ENCODE measurements at places on chromosomes 12 and 14.

DNA sequence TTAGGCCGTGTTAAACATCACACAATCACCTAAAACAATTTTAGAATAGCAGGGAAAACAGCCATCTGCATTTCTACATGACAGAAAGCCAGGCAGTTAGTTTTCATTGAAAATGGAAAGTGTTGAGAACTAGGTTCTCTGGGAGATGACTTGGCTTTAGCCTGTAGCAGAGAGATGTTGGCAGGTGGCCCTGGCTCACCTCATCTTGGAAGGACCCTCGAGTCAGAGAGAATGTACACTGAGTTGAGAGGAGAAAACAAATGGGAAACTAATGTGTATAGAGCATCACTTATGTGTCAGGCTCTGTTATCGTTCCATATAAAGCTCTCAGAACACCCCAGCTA lies 51.9 kb downstream of the SUSD6 start:
- peak; percentile 22 for DNase-seq

DNA sequence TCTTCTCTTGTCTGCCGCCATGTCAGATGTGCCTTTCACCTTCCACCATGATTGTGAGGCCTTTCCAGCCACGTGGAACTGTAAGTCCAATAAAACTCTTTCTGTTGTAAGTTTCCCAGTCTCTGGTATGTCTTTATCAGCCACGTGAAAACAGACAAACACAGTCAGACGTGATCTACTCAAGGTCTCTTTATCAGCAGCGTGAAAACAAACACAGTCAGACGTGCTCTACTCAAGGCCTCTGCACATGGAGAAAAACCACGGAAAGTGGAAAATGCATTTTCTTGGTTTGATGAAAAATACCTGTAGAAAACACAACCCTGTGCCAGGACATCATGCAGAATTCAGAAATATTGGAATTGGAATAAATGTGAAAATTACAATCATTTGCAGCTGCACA lies 1115.7 kb downstream of the TMEM121 start:
- DNase-seq: no peak

DNA sequence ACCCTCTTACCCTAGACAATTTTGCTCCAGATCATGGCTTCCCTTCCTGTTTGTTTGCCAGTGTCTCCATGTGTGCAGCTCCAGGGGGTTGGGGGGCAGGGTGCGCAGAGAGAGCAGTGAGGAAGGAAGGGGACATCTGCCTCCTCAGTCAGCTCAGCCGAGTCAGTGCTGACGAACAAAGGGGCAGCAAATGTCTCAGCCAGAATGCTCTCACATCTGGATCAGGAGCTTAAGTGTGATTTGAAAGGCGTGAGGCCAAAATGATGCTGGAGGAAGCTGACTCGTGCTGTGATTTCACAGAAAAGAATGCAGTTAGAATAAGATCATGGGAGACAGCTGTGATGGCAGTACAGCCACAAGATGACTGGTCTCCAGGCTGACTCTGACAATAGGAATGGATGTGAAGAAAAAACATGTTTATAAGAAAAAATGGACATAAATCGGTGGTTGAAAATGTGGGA lies 27.1 kb upstream of the CDK17 start:
- peak; percentile 97 for DNase-seq

GRCh38 chr14:81311778-81312177 lies 88.3 kb downstream of the STON2 start:
- DNase-seq: no peak

DNA sequence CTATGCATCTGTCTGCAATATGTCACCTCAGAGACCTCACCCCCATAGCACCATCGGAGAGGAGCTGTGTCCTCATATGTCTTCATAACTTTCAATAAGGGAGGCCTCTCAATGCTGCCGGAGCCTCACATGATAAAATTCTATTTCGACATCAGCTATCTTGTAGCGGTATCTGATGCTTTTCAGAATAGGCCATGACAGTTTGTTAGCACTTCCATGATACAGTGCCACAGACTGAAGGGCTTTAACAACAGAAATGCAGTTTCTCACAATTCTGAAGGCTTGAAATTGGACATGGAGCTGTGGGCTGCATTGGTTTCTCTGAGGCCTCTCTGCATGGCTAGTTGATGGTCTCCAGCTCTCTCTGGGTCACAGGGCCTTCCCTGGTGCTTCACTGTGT lies 125.0 kb upstream of the PZP start:
- no peak for DNase-seq

DNA sequence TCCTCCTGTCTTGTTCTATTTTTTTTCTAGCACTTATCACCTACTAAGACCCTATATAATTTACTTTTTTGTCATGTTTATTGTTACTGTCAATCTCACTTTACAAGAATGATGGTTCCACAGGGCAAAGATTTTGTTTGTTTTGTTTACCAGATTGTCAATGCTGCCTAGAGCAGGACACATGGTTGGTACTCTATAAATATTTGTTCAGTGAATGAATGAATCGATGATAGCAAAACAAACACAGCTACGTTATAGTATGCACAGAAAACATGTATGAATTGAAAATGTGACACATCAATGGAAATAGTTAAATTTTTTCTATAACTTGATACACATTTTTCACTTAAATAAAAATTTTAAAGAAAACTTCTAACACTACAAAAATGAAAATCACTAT lies 67.1 kb upstream of the KRR1 start:
- DNase-seq: peak; percentile 39

GRCh38 chr12:8827551-8828256 lies 5.3 kb downstream of the A2ML1 start:
- DNase-seq: no peak

GRCh38 chr12:122013791-122014590 lies 7.7 kb upstream of the BCL7A start:
- DNase-seq: no peak

DNA sequence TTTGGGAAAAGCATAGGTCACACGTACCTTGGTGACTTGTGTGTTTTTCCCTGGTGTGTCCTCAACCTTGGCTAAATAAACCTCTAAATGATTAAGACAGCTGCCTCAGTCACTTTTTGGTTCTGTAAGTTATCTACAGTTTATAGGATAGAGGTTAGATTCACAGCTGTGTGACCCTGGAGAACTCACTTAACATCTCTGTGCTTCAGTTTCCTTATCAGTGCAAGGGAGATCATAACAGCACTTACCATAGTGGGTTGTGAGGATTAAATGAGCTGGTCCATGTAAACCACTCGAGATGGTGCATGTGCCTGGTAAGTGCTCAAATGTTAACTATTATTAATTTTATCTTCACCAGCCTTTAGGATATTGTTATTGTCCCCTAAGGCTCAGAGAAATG lies 35.4 kb upstream of the CHST11 start:
- DNase-seq: no peak

GRCh38 chr14:104121142-104121541 lies 17.2 kb upstream of the KIF26A start:
- no peak for DNase-seq

GRCh38 chr14:68893566-68893965 lies 85.5 kb downstream of the ACTN1 start:
- DNase-seq: no peak

- no peak for DNase-seq
Measured at GRCh38 chr12:9643266-9643660, 26.2 kb upstream of the CLEC2D start.

- no peak for DNase-seq
Measured at GRCh38 chr12:6158255-6158654, 33.8 kb upstream of the VWF start.

DNA sequence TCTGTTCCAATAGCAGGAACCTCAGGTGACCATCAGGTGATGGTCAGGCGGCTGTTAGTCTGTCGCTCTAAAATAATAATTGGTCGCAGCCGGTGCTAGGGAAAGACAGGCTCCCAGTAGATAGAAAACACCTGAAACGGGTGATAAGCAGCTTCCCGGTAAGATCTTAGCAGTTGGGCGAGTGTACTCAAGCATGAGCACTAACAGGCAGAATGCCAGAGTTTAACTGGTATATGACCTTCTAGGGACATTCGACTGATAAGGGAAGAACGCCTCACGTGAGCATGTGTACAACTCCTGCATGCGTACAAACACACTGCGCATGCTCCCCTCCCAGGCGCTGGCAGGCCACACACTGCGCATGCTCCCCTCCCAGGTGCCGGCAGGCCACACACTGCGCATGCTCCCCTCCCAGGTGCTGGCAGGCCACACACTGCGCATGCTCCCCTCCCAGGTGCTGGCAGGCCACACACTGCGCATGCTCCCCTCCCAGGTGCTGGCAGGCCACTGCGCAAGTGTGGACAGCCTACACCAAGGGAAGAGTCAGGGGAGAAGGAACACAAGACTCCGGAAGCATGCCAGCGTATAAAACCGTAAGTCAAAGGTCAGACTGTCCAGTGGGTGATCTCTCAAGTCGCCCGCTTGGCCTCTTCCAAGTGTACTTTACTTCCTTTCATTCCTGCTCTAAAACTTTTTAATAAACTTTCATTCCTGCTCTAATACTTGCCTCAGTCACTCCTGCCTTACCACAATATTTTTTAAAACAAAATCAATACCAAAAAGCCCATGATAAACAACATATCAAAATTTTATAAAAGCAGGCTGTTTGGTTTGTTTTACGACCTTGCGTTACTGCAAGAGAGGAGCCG lies 24.5 kb downstream of the GPRC5D start:
- DNase-seq: no peak
